Diencephalon (tissue), 1 donor: ENCODE measurements at places on chromosomes 3 and 15. TPM values are rescaled to one million over a fixed set of nuclear protein-coding genes. Genes with fewer than 3 reads are reported as not detected.

Gene UROC1
- not detected for total RNA-seq

Gene CYP1A2
- total RNA-seq = not detected

Gene GPR160
- 5.3 TPM for total RNA-seq

Gene GOLGA8T
- 0.69 TPM for total RNA-seq

Gene PP2D1
- not detected for total RNA-seq

Gene TRIM59
- 14.5 TPM for total RNA-seq

Gene ARL6IP5
- 98.5 TPM for total RNA-seq
